ENCODE measurements at places on chromosomes 12 and 14. TPM values are rescaled to one million over a fixed set of nuclear protein-coding genes. Genes with fewer than 3 reads are reported as not detected.

KRT3 gene
- total RNA-seq, result not detected

DNA sequence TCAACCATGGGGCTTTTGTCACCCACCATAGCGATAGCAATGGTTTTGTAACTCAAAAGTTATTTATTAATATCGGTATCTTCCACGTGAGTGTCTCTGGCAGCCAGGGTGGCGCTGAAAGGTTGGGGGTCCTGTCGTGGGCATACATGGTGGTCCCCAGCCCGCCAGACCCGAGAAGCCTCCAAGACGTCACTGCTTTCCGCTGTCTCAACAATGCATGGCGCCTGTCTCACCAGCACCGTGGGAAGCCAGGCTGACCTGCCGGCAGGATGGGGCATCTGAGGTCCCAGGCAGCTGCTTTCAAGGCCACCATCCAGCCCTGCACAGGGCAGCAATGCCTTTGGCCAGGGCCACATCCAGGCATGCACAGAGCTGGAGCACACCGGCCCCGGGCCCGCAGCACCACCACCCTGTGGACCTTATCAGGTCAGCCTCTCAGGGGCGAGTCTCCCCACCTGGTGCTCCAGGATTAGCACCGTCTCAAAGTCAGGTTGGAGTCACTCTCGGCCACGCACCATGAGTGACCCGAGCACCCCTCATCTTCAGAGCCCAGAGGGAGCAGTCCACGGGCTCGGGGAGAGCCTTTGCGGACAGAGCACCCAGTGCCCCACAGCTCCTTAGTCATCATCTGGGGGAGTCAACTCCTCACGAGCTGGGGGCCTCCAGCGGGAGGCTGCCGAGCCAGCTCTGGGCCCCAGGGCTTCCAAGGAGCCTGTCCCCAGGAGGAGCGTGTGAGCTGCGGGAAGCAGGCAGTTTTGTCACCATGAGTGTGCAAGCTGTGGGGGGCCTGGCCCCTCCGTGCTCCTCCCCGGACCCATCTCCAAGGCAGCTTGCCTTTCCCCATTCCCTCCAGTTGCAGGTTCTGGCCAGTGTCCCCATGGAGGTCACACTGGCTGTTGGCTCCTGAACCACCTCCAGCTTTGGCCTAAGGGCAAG is 14.6 kb upstream of the C14orf180 start:
- no peaks in the 10 kb centered on the region for H3K36me3 ChIP-seq
- no peak for DNase-seq
- peaks cover 6% of the 10 kb centered on the region for H3K4me1 ChIP-seq
- peaks cover 2% of the 10 kb centered on the region for H3K27me3 ChIP-seq

DNA sequence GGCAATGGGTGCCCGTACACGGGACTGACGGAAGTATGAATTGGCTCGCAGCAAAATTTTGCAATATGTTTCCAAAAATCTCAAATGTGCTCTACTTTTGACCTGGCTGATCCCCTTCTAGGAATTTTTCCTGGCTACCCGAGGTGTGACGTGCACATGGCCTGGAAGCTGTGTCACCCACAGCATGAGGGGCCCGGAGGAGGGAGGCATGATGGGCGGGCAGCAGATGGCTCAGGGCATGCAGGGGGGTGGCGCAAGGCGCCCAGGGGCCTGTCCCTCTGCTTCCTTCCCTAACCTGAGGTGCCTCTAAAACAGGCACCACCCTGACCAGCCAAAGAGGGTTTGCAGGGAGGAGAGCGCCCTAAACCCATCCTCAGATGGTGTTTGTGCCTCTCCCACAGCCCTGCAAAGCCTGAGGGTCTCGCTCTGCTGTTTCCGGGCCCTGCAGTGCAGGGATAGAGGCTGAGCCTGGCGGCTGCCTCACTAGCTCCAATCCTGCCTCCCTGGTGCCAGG is 6.7 kb downstream of the GPR132 start:
- H3K36me3 ChIP-seq, result peaks cover 37% of the 10 kb centered on the region
- no peak overlapping the region for H3K4me3 ChIP-seq
- no peaks in the 10 kb centered on the region for H3K27me3 ChIP-seq

GALNT9 gene
- not detected for total RNA-seq

KCNA5 gene
- total RNA-seq, result not detected

Data from natural killer cell (primary cell).